ENCODE measurements at places on chromosomes 7 and 10.

GRCh38 chr10:102735065-102735562 is 8.6 kb upstream of the WBP1L start:
- DNase-seq = no peak

DNA sequence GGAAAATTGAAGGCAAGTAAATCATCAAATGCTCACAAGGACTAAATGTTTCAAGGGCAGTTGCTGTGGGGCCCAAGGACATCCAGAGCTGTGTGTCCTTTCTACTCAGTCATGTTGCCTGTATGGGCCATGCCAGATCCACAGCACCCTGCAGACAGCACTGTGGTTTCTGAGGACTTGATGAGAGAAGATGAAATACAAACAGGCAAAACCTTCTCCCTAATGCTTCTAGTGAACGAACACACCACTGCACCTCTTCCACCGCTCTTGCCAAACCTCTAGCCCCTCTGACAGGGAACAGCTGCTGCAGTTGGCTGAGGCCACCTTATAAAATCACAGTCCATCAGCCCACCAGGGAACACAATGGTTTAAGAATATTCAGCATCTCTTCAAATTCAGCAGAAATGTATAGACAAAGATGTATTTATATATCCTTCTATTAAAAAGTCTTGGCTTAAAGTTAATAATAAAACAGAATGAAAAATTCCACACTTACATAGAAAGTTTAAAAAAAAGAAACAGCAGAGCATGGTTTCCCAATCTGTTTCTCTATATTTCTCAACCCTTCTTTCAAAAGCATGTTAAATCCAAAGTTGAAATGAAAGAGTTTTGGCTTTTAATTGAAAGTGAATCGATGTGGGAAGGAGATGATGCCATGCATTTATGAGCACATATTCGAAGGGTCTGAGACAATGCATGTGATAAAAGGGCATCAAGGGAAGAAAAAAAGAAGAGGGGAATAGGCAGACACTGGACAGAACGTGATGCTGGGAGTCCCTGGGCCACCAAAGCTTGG is 14.0 kb downstream of the CYP3A7 start:
- DNase-seq = no peak

GRCh38 chr10:123537188-123537961 is 128.8 kb upstream of the GPR26 start:
- DNase-seq = no peak

DNA sequence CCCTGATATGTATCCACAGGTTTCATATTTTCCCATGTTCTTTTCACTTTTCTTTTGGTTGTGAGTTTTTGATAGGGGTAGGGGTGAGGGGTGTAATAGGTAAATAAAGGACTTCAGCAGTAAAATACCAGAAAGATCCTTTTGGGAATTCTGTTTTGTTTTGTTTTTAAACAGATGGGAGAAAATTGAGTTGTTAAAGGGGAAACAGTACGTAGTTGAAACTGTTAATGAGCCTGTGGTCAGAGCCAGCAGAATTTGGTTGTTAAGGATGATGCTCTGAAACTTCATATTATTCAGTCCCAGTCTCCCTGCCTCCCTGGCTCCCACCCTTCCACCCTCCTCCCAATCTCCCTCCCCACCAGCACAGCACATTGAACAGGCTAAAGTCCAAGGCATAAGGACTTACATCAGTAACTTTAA is 195.9 kb downstream of the CREB5 start:
- DNase-seq = no peak

DNA sequence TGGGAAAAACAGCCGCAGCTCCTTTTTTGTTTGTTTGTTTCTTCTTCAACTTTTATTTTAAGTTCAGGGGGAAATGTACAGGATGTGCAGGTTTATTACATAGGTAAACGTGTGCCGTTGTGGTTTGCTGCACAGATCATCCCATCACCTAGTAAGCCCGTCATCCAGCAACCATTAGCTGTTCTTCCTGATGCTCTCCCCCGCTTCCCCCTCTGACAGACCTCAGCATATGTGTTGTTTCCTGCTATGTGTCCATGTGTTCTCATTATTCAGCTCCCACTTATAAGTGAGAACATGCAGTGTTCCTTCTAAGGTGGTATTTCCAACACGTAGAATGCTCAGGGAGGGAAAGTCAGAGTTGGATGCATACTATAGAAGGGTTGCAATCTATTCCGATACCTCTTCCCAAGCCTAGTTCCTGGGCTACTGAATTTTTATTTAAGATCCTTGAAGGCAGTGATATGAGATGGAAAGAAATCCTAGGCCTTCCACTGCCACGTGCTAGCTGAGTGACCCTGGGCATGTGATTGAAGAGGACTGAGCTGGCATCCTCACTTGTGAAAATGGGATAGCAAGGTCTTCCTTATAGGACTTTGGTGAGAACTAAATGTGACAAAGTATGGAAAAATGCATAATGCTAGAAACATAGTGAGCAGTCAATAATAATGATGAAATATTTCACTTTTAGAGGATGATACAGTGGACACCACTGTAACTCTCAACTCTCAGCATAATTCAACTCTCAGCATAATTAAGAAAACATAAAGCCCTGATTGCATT is 278.5 kb downstream of the REEP3 start:
- DNase-seq = no peak
